Fibroblast of skin of back (primary cell): ENCODE measurements at places on chromosomes 16 and 17.

DNA sequence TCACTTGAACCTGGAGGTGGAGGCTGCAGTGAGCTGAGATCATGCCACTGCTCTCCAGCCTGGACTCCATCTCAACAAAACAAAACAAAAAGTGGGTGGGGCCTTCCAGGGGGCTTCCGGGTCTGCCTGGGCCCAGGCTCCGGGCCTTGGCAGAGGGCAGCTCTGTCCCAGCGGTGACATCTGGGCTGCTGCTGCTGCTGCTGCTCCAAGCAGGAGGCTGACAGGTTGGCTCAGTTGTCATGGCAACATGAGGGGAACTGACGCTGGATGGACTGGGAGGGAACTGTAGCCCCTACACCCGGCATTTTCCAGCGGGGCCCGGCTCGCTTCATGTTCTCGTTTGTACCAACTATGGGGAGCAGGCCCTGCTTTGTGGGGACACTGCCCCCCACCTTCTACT is 4.0 kb downstream of the BAIAP3 start:
- no peak for DNase-seq

- DNase-seq, result no peak
Measured at GRCh38 chr16:58507963-58508670, 7.2 kb upstream of the SETD6 start.

DNA sequence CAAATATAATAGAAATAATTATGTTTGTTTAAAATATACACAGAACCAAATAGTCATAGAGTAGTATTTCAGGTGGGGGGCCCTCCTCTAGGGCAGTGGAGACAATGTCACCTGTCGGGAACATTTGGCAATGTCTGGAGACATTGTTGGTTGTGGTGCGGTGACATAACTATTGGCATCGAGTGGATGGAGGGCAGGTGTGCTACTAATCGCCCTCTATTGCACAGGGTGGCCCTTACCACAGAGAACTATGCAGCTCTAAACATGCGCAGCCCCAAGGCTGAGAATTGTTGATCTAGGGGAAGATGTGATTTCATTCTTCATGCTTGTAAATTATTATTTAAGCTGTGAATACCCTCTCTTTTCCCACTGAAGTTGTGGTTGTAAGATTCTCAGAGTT is 594.0 kb downstream of the WWOX start:
- no peak for DNase-seq

DNA sequence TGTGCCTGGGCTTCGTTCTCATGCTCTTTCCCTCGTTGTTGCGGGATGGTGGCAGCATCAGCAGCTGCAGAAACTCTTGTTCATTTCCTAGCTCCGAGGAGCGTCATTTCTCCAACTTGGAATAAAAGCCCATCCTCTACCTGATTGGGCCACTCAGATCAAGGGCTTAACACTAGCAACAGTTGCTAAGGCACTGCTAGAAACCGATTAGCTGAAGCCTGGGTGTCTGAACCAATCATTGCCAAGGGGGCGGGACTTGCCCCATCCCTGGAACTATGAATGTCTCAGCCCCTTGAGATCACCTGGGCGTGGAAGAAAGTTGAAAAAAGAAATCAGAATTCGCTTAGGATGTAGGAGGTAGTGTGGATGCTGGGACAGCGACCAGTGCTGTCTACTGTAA is 145.3 kb downstream of the FOXL1 start:
- DNase-seq, result no peak

- no peak for DNase-seq
Measured at GRCh38 chr16:57145046-57146021, 40.5 kb downstream of the PSME3IP1 start.

DNA sequence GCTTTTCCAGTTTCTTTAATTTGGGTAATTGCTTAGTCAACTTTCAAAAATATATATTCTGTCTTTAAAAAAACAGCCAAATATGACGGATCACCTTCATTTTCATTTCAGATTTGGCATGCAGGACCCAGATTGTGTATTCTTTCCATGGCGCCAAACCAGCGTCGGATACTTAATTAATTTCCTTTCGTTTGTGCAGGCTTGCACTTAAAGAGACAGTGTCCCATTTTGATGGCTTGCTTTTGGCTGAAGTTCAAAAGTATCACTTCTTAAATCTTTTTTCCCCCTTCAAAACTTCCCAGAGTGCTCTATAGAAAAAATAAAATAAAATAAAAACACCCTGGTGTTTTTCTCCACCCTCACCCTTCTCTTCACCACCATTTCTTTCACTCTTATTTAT is 394.5 kb upstream of the SOX9 start:
- DNase-seq, result no peak

DNA sequence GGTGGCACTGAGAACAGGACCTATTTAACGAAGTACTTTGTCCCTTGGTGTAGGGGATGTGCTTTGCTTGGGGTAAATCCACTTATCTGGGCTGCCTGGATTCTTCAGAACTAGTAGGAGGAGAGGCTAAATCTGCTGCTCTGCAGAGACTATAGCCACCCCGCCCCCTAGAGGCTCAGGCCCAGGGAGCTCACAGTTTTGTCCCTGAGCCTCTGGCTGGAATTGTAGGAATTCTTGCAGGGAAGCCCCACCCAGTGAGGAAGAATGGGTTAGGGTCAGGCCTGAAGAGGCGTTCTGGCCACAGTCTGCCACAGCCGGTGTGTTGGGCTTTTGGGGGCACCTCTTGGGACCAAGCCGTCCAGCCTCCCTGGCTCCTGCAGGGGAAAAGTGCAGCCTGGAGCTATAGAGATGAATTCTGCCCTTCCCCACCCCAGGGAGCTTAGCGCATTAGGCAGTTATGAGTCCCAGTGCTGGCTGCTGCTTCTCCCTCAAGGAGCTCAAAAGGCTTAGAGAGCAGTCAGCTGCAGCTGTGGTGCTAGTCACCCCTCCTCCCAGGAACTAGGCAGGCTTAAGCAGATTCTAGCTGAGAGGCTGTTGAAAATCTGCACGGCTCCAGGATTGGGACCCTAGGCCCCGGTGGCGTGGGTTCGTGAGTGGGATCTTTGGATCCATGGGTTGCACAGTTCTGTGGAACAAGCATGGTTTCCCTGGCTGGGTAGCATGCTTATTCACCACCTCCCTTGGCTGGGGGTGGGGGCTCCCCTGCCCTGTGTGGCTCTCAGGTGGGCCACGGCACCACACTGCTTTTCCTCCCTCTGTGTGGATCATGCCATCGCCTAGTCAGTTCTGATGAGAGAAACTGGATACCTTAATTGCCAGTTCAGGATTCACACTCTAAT is 237.4 kb upstream of the TOM1L1 start:
- DNase-seq, result no peak

GRCh38 chr17:35372846-35373533 is 431 bp downstream of the SLFN11 start:
- DNase-seq, result no peak

DNA sequence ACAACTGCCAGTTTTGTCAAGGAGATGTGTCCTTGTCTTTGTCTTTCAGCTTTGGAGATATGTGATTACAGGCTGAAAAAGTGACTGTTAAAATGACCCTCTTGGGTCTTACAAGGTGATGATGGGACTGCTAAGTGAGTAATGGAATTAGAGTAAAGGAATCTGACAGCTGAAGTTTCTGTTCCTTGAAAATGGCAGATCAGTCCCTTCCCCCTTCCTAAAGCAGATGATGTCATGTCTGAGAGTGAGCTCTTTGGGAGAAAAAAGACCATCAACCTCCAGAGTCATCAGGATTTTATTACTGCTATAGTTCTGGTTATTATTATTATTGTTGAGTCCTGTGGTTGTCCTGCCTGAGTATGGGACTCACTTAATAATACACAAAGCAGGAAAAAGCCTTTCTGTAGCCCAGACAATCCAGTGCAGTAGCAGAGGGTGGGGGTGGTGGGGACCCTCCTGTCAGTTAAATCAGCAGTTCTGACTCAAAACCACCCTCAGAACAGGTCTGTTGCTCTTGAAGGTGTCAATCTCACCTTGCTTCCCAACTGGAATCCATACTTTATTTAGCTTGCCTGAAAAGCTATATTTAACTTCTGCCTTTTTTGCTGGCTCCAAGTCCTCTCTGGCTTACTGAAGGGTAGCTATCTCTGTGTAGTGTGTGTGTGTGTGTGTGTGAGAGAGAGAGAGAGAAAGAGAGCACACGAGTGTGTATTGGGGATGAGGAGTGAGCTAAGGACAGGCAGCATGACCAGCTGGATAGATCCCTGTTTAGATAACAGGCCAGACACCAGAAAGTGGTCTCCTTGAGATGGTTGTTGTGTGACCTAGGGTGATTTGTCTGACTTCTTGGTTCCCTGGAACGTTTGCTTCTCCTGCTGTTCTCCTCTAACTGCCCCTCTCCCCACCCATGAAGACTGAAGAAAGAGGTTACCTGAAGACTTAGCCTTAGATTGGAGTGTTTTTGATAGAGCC is 4.9 kb downstream of the HROB start:
- DNase-seq, result no peak

DNA sequence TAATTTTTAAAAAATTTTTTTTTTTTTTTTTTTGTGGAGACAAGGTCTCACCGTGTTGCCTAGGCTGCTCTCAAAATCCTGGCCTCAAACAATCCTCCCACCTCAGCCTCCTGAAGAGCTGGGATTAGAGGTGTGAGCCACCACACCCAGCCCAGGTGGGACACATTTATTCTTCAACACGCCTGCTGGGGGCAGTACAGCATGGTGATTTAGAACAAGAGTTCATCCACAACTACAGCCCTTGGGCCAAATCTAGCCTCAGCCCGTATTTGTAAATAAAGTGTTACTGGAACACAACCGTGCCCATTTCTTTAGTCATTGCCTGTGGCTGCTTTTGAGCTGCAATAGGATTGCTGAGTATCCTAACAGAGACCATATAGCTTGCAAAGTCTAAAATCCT is 92.8 kb downstream of the KATNIP start:
- peak; percentile 7 for DNase-seq

DNA sequence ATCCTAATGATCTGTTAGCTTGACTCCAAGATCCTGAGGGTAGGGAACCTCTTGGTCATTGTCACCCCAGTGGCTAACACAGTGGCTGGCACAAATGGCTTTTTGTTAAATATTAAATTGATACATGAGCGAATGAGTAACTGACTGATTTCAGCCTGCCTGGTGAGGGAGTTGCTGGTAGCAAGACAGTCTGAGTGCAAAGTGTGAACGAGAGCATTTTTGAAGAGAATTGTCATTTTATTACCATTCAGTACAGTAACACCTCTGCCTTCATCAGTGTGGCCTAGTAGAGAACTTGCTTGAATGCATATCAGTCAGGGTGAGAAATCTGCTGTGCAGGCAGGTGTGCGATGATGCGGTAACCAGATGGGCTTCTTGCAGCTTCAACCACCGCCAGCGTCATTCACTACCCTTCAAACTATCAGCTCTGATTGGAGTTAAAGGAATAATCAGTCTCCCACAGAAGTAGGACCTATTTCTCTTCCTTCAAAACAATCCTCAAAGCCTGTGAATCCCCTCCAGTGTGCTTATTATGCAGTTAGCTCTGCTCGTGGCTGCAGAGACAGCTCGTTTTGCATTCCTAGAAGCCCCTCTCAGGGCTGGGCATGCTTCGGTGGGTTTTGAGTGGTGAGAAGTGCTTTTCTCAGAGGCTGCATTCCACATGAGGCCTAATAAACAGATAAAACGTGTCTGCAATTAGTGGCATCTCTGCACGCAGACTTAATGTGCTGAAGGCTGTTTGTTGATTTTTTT is 29.0 kb downstream of the HEXIM2 start:
- no peak for DNase-seq

DNA sequence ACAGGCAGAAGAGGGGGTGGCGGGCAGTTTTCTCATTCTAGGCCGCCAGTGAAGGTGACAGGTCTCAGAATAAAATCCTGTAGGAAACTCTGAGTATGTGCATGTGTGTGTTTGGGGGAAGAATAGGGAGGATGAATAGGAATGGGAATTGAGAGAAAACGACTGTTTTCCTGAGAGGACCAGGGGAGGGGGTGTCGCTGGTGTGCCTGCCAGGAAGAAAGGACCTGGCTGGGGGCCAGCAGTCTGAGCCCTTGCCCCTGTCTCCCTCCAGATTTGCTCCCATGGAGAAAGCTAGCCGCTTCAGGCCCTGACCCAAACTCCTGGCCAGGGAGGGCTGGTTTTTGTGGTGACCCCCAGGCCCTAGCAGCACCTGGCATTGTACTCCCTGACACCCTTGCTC is 14.4 kb downstream of the C17orf50 start:
- no peak for DNase-seq

DNA sequence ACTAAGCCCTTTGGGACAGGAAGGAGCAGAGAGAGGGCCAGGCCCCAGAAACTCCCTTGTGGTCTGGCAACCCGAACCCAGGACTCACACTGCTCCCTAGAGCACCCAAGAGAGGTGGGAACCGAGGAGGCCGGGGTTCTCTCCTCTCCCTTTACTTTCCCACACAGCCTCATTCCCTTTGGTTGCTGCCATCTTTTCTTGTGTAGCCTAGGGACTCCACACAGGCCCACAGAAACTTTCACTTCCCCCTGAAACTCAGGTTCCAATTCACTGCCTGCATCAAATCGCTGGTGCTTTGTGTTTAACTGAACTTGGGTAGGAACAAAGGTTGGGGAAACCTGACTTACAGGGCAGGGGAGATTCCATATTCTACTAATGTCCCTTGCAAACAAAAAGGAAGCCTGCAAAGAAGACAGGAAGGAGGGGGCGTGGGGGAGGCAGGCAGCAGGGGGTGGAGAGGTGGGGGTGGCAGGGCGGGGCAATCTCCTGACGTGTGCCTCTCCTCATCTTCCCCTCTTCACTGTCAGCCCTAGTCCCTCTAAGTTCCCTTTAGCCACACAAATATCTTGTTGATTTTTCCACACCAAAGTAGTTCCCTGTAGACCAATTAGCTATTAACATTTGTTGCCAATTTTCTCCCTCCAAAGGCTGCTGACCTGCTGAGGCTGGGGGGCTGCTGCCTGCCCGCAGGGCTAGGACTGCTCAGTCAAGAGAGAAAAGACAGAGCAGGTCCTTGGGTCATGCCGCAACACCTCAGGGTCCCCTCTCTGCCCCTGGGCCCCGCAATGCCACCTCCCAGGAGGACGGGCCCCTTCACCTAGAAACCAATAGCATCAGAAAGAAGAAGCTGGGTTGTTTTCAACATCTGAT is 8.0 kb downstream of the ST3GAL2 start:
- peak; percentile 16 for DNase-seq
